H9 (cell line): ENCODE measurements at places on chromosomes 1 and 21.

- H3K36me3 ChIP-seq, result no peaks in the 10 kb centered on the region
- H3K27me3 ChIP-seq, result no peaks in the 10 kb centered on the region
- no peak for DNase-seq
- peaks cover 9% of the 10 kb centered on the region; the same call in 1 of the 2 replicates for H3K4me1 ChIP-seq
- H3K4me3 ChIP-seq, result no peak overlapping the region
- no peak overlapping the region for H3K27ac ChIP-seq
Observed at GRCh38 chr1:54814571-54814970, 13.4 kb upstream of the TTC22 start.

DNA sequence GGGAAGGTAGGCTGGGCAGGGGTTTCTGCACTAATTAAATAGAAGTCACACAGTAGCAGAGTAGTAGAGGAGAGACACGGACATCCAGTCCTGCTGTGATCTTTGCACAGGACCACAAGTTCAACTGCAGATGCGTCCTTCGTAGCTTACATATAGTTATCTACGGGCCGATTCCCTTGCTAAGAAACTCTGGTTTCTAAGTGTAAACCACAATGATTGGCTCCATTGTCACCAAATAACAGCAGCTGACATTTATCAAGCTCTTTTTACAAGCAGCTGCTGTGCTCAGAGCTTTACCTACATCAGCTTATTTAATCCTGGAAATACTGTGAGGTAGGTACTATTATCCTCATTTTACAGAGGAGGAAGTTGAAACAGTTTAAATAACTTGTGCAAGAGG is 3.1 kb downstream of the SLC45A3 start:
- no peak overlapping the region for H3K27ac ChIP-seq
- no peaks in the 10 kb centered on the region for H3K36me3 ChIP-seq
- H3K4me1 ChIP-seq, result peaks cover 11% of the 10 kb centered on the region; the same call in 1 of the 2 replicates

- DNase-seq, result peak; percentile 69
- peaks cover 10% of the 10 kb centered on the region for H3K36me3 ChIP-seq
- no peaks in the 10 kb centered on the region for H3K27me3 ChIP-seq
- no peaks in the 10 kb centered on the region; the same call in 1 of the 2 replicates for H3K4me1 ChIP-seq
- no peak overlapping the region for H3K27ac ChIP-seq
- no peak overlapping the region for H3K4me3 ChIP-seq
Observed at GRCh38 chr1:86811142-86811924, 102.6 kb downstream of the SELENOF start.

GRCh38 chr1:172708452-172708851 is 49.5 kb downstream of the FASLG start:
- H3K36me3 ChIP-seq, result no peaks in the 10 kb centered on the region; the same call in 2 of the 3 replicates
- H3K27ac ChIP-seq, result no peak overlapping the region
- H3K4me3 ChIP-seq, result no peak overlapping the region

- DNase-seq, result peak; percentile 95
- no peaks in the 10 kb centered on the region for H3K36me3 ChIP-seq
- no peaks in the 10 kb centered on the region; the same call in 1 of the 2 replicates for H3K4me1 ChIP-seq
- H3K4me3 ChIP-seq, result peak within 1 kb of the TSS; percentile 84
- no peaks in the 10 kb centered on the region for H3K27me3 ChIP-seq
Observed at GRCh38 chr1:118185084-118185832, at the start of gene SPAG17. Gene SPAG17, minus strand, starts transcription at chr1:118185228. Its CDS starts 71 bp downstream, at chr1:118185157.

GRCh38 chr1:246837418-246838117 is 94.2 kb downstream of the AHCTF1 start:
- H3K27ac ChIP-seq, result no peak overlapping the region
- H3K4me3 ChIP-seq, result no peak overlapping the region
- no peak for DNase-seq

DNA sequence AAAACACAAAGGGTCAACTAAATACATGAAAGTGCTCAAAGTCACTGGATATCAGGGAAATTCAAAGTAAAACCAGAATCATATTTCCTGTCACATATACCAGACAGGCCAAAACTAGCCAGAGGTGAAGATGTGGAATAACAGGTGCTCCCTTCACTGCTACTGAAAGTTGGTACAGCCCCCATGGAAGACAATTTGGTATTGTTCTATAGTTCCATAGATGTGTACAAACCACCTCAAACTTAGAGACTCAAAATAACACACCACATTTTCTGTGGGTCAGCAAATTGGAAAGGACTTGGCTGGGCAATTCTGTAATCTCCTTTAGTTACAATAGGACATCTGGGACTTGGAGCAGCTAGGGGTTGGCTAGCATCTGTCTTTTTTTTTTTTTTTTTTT is 24.5 kb upstream of the SOAT1 start:
- no peak overlapping the region for H3K27ac ChIP-seq
- DNase-seq, result no peak
- no peaks in the 10 kb centered on the region for H3K36me3 ChIP-seq

- H3K4me3 ChIP-seq, result no peak overlapping the region
- H3K27me3 ChIP-seq, result no peaks in the 10 kb centered on the region
- no peak for DNase-seq
- peaks cover 15% of the 10 kb centered on the region; the same call in 2 of the 3 replicates for H3K36me3 ChIP-seq
- H3K27ac ChIP-seq, result no peak overlapping the region
- H3K4me1 ChIP-seq, result no peaks in the 10 kb centered on the region
Observed at GRCh38 chr1:29210278-29211085, 20.3 kb downstream of the MECR start.

- no peaks in the 10 kb centered on the region for H3K27me3 ChIP-seq
- H3K4me1 ChIP-seq, result no peaks in the 10 kb centered on the region; the same call in 1 of the 2 replicates
- no peak within 1 kb of the TSS for H3K4me3 ChIP-seq
- DNase-seq, result peak; percentile 79
Observed at GRCh38 chr1:41484402-41485241, at the start of gene EDN2. Gene EDN2, minus strand, starts transcription at chr1:41484683. Its CDS starts 82 bp downstream, at chr1:41484601.
